Type B pancreatic cell (in vitro differentiated cells): ENCODE measurements at places on chromosomes 13 and 19.
A peak's percentile ranks its signal among the peaks of the same experiment; 100 is the strongest.

DNA sequence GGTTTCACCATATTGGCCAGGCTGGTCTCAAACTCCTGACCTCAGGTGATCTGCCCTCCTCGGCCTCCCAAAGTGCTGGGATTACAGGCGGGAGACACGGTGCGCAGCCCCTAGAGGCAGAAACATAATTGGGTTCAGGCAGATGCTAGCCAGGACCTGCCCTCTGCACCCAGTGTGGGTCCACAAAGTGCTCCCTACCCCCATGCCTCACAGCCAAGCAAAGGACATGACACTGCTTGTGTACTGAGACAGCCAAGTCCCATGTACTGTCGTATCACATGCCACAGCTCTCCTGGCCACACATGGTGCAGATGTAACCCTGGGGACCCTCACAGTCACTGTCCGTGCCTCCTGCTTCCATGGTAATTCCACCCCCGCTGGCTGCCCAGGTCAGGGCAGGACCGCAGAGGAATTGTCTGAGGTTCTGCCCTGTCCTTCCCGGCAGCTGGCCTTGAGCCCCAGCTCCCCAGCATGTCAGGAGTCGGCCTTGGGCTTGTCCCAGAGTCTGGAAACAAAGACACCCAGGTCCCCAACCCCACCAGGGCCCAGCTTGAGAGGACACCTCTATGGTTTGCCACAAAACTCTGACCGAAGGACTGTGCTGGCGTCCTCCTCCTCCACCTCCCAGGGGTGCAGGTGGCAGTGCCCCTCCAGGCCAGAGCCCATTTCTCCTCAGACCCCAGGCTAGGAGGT lies 7.6 kb downstream of the PRR36 start:
- H3K27ac ChIP-seq: no peak overlapping the region
- H3K4me1 ChIP-seq: peaks cover 7% of the 10 kb centered on the region
- H3K36me3 ChIP-seq: peaks cover 4% of the 10 kb centered on the region
- DNase-seq: no peak
- H3K4me3 ChIP-seq: no peak overlapping the region

DNA sequence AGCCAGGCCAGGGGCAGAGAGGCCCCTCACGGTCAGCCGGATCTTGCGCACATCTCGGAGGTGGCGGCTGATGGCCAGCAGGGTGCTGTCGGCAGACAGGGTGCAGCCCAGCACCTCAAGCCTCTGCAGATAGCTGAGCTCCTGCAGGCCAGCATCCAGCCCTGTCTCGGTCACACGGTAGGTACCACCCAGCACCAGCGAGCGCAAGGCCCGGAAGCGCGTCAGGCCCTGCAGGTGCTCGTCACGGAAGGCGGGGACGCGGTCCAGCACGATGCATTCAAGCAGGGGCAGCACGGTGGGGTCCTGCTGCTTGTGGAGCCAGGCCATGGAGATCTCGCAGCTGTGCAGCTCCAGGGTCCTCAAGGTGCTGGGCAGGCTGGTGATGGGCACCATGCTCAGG lies 7.7 kb downstream of the FBXL12 start:
- DNase-seq: no peak
- H3K27ac ChIP-seq: no peak overlapping the region
- H3K4me3 ChIP-seq: no peak overlapping the region

GRCh38 chr13:25468325-25469168 lies 96.8 kb downstream of the ATP8A2 start:
- no peaks in the 10 kb centered on the region for H3K36me3 ChIP-seq
- peak; percentile 77 for DNase-seq
- peak overlapping the region; percentile 91 for H3K4me3 ChIP-seq

DNA sequence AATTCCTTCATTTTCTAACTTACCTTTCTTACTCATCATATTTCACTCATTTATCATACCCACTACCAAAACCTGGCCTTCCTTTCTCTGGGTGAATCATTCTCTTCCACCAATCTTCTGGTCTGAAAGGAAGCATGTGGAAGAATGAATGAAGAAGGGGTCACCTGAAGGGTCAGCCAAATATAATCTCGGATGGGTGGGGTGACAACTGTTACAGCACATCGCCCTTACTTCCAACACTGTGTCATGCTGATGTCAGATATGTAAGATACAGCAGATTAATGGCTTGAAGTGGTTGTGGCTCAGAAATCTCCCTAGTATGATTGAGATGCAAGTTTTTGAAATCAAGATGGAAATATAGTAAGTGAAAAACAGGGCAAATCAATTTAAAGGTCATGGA lies 401.7 kb upstream of the HTR2A start:
- no peak overlapping the region for H3K27ac ChIP-seq
- H3K27me3 ChIP-seq: no peaks in the 10 kb centered on the region
- no peaks in the 10 kb centered on the region for H3K36me3 ChIP-seq
- no peak for DNase-seq
- no peaks in the 10 kb centered on the region for H3K4me1 ChIP-seq
- H3K4me3 ChIP-seq: no peak overlapping the region

GRCh38 chr13:66071029-66071428 lies 1159.1 kb downstream of the PCDH9 start:
- no peak overlapping the region for H3K4me3 ChIP-seq
- H3K27me3 ChIP-seq: no peaks in the 10 kb centered on the region
- no peaks in the 10 kb centered on the region for H3K4me1 ChIP-seq
- H3K27ac ChIP-seq: no peak overlapping the region
- no peak for DNase-seq
- H3K36me3 ChIP-seq: no peaks in the 10 kb centered on the region

DNA sequence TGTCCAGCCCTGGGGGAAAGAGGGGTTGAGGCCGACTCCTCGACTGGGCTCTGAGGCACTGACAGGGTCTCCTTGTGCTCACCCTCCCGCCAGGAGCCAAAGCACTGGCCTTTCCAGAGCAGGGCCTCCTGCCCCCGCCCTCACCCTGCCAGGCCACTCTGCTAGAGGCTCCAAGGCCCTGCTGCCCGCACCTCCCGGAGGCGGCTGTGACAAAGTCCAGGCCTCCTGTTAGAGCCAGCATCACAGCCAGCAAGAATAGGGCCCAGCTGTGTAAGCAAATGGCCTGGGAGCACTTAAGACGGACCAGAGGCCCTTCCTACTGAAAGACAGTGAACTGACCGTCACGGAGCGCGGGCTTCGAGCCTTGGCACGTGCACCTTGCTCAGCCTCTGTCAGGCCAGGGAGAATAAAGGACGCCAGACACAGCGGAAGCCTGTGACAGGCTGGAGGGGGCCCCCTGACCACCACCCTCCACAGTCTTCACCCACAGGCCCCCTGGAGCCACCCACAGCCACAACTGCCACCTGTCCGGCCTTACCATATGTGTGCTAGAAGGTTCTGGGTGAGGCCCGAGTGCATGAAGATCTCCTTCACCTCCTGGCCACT lies 50.9 kb downstream of the EPS15L1 start:
- DNase-seq: no peak
- H3K27ac ChIP-seq: no peak overlapping the region
- no peaks in the 10 kb centered on the region for H3K27me3 ChIP-seq

GRCh38 chr13:26155568-26155967 lies 66.5 kb downstream of the RNF6 start:
- no peaks in the 10 kb centered on the region for H3K36me3 ChIP-seq
- H3K4me3 ChIP-seq: no peak overlapping the region
- H3K27me3 ChIP-seq: peaks cover 4% of the 10 kb centered on the region
- no peak for DNase-seq

- H3K4me1 ChIP-seq: peaks cover 12% of the 10 kb centered on the region
- no peak overlapping the region for H3K4me3 ChIP-seq
These were observed 45.4 kb downstream of the CCDC70 start for GRCh38 chr13:51907040-51907732.

DNA sequence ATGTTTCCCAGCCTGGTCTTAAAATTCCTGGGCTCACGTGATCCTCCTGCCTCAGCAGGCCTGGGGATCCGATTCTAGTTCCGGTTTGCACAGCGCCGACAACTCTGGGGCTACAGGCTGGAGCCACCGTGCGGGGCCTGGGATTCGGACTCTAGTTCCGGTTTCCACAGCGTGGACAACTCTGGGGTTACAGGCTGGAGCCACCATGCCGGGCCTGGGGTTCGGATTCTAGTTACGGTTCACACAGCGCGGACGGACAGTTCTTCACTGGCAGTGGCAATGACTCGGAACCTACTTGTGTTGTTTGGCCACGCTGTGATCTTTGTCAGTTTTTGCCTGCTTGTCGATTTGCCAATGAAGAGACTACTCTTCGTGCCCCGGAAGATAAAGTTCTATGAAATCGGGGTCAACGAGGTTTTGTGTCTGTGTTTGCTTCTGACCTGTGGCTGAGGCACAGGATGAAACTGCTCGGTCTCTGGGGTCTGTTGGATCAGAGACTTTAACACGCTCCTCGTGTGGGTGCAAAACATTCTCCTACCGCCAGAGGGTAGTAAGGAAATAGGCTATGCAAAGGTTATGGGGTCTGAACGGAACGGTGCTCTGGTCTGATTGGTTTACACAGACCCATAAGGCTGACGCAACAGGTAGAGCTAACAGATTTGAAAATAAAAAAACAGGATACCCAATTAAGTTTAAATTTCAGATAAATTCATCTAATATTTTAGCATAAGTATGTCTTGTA lies 12.1 kb upstream of the ZSCAN1 start:
- H3K27me3 ChIP-seq: no peaks in the 10 kb centered on the region
- no peaks in the 10 kb centered on the region for H3K4me1 ChIP-seq
- H3K27ac ChIP-seq: no peak overlapping the region
- H3K4me3 ChIP-seq: no peak overlapping the region

DNA sequence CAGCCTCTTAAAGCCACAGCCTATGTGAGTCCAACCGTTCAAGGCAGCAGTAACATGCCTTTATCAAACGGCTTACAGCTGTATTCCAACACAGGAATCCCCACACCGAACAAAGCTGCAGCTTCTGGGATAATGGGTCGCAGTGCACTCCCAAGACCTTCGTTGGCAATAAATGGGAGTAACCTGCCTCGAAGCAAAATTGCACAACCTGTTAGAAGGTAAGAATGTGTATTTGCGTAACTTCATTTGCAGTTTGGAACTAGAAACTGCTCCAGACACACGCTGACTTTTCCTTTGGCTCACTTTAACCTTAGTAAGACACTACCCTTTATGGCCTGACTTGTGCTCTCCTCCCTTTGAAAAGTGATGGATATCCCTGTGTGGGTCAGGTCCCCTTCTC lies 63.4 kb downstream of the SLAIN1 start:
- H3K27me3 ChIP-seq: no peaks in the 10 kb centered on the region
- no peak for DNase-seq
- H3K4me3 ChIP-seq: no peak overlapping the region
- H3K36me3 ChIP-seq: peaks cover 31% of the 10 kb centered on the region

DNA sequence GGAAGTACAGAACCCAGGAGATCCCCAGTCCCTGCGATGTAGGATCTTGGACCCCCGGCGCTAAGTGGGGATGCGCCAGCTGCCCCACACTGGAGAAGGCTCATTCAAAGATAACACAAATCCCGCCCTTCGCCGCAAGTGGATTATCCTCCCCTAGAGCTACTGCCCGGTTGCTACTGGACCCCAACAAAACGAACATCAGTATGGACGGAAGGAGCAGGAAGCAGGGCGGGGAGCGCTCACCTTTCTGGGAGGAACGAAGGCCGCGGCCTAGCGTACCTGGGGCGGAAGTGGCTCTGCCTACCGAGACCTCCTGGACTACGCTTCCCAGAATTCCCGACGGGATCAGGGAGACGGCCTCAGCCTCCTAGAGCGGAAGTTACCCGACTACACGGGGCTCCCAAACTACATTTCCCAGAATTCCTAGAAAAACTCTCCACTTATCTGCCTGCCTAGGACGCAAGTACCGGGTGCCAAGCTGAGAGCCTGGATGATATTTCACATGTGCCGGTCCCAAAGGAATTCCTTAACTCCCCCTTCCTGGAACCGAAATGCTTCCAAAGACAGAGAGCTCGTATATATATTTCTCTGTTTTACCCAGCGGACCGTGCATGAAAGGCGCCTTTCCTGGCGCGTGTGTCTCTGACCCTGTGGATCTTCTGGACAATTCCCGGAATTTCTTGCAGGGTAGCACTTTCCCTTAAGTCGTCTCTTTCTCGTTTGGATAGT lies at the start of gene ZNF112:
Gene ZNF112 (minus strand): TSS at position 298 of the 729 bp plus-strand sequence. CDS start 16,141 bp downstream, outside the sequence.
- peaks cover 43% of the 10 kb centered on the region for H3K36me3 ChIP-seq
- H3K4me1 ChIP-seq: peaks cover 15% of the 10 kb centered on the region
- H3K4me3 ChIP-seq: peak within 1 kb of the TSS; percentile 97
- H3K27ac ChIP-seq: peak within 1 kb of the TSS; percentile 89
- peaks cover 9% of the 10 kb centered on the region for H3K27me3 ChIP-seq

GRCh38 chr19:30359936-30360335 lies 12.2 kb upstream of the ZNF536 start:
- H3K36me3 ChIP-seq: no peaks in the 10 kb centered on the region
- no peak overlapping the region for H3K4me3 ChIP-seq
- H3K27ac ChIP-seq: no peak overlapping the region
- peaks cover 16% of the 10 kb centered on the region for H3K27me3 ChIP-seq
- peaks cover 13% of the 10 kb centered on the region for H3K4me1 ChIP-seq

DNA sequence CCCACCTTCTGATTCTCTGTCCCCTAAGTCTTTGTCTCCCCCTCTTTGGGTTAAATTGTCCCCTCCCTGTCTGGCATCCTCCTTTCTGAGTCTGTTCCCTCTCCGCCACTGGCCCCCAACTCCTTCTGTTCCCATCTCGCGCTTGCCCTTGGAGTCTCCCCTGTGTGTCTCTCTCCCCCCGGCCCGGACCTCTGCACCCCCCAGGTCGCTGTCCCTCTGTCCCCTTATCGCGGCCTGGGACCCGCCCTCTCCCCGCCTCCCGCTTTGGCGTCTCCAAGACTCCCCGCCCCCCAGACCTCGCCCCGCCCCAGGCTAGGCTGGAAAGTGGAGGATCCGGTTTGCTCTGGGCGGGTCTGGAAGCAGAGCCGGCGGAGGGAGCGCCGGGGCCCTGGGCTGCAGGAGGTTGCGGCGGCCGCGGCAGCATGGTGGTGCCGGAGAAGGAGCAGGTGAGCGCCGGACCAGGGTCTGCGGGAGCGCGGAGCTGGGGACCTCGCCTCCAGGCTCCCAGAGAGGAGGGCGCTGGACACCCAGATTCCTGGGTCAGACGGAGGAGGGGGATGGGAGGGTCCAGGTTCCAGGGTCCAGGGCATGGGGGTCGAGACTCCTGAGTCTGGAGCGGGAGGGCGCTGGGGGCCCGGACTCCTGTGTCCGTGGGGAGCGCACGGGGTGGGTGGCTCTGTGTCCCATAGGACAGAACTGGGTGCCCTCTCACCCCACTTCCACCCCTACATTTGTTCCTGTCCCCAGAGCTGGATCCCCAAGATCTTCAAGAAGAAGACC lies at the start of gene TRPM4:
Gene TRPM4 (plus strand): TSS at position 348 of the 780 bp plus-strand sequence. CDS start 75 bp downstream, at position 423.
- H3K4me1 ChIP-seq: peaks cover 23% of the 10 kb centered on the region
- peaks cover 5% of the 10 kb centered on the region for H3K27me3 ChIP-seq
- peak within 1 kb of the TSS; percentile 89 for H3K4me3 ChIP-seq
- peak; percentile 92 for DNase-seq

- peak overlapping the region; percentile 81 for H3K27ac ChIP-seq
- H3K4me3 ChIP-seq: no peak overlapping the region
- H3K36me3 ChIP-seq: no peaks in the 10 kb centered on the region
- no peaks in the 10 kb centered on the region for H3K4me1 ChIP-seq
These were observed 16.5 kb downstream of the C2CD4C start for GRCh38 chr19:392375-392970.
